Ovary (tissue), 10 donors: ENCODE measurements at places on chromosomes 7 and 10.

- no peak for DNase-seq
Observed at GRCh38 chr7:75689246-75690099, 49.3 kb downstream of the HIP1 start.

- peak; percentile 67 for DNase-seq
Observed at GRCh38 chr7:137081321-137082093, 213.1 kb downstream of the CHRM2 start.

GRCh38 chr7:157784041-157784835, 447.4 kb downstream of the DNAJB6 start:
- DNase-seq, result no peak

GRCh38 chr10:15485027-15485426, 113.9 kb upstream of the FAM171A1 start:
- DNase-seq, result no peak

- no peak for DNase-seq
Observed at GRCh38 chr10:120945801-120946302, 94.7 kb downstream of the WDR11 start.

DNA sequence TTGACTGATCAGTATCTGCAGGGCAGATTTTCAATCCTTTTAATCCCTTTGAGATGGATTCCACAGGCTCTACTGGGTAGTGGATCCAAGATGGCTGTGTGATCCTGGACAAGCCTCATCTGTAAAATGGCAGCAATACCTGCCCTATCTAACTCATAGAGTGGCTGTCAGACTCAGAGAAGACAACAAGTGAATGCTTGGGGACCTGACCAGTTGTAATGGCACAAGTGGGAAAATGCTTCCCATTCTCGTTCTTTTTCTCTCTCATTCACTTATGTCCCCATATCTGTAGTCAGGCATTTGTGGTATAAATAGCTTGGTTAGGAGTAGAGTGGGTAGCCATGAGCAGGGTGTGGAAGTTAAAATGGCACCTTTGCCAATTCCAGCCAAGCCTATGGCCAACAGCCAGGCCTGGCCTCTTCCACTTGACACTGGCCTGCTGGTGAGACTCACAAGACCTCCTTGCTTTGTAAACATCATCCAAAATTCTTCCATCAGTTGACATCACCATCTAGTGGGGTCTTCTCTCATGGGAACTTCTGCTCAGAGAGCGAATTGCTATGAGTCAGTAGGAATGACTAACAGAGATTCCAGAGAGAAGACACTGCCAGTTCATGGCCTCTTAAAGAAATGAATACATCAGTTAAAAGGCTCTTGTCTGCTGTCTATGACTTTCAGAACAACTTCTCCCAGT, 150.1 kb downstream of the PLPP4 start:
- no peak for DNase-seq

- no peak for DNase-seq
Observed at GRCh38 chr7:23235813-23236221, 10.8 kb upstream of the GPNMB start.

GRCh38 chr10:12681252-12681651, 320.3 kb downstream of the CCDC3 start:
- DNase-seq, result no peak
